ENCODE measurements at places on chromosomes 11 and 22.

- H3K27me3 ChIP-seq, result no peaks in the 10 kb centered on the region
- no peak for DNase-seq
- peaks cover 12% of the 10 kb centered on the region for H3K4me1 ChIP-seq
These were observed 2.5 kb upstream of the LRRC74B start for GRCh38 chr22:21042978-21043859.

DNA sequence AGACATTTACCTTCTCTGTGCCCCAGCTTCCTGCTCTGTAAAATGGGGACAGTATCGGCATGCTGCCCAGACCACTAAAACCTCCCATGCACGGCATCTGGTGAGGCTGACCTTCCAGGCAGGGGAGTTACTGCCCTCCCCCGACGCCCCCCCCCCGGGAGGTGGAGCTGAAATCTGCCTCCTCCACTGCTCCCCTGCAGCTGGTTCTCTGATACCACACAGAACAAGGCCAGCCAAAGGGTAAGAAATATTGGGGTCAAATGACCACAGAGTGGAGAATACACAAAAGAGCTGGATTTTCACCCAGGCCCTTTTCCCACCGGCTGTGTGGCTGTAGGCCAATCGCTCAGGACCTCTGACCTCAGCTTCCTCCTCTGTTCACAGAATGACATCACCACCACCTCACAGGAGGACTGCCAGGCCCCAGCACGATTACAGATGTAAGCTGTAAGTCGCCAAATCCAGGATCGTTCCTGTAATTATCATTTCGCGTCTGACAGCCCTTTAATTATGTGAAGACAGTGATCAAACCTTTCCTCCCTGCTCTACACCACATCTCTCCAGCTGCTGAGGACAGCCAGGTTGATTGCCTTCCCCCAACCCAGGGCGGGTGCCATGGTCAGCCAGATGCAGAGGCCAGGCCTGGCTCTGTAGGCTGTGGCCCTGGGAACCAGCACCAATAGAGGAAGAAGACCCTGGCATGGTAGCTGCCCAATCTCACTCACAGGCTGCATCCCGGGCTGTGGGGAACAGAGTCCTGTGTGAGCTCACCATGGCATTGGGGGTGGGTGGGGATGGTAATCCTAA is 35.7 kb upstream of the KLHL35 start:
- H3K27ac ChIP-seq, result no peak overlapping the region
- no peak overlapping the region for H3K4me3 ChIP-seq
- H3K27me3 ChIP-seq, result no peaks in the 10 kb centered on the region
- no peak for DNase-seq
- H3K4me1 ChIP-seq, result peaks cover 19% of the 10 kb centered on the region

DNA sequence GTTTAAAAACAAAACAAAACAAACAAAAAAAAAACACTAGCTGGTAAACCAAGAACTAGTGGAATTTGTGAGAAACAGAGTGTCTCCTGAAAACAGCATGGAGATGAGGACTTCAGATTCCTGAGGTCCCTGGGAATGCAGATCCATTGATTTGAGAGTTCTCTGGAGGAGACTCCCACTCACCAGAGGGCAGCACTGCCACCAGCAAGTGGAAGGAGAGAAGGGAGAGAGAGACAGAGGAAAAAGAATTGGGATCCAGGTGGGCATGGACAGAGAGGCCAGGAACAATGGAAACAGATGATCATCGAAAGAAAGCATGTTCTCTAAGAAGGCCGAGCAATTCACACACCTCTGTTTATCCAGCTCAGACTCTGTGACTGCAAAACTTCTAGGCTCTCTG is 31.8 kb downstream of the ETS1 start:
- no peak overlapping the region for H3K4me3 ChIP-seq
- H3K36me3 ChIP-seq, result no peaks in the 10 kb centered on the region
- H3K27ac ChIP-seq, result no peak overlapping the region
- peaks cover 8% of the 10 kb centered on the region for H3K4me1 ChIP-seq

DNA sequence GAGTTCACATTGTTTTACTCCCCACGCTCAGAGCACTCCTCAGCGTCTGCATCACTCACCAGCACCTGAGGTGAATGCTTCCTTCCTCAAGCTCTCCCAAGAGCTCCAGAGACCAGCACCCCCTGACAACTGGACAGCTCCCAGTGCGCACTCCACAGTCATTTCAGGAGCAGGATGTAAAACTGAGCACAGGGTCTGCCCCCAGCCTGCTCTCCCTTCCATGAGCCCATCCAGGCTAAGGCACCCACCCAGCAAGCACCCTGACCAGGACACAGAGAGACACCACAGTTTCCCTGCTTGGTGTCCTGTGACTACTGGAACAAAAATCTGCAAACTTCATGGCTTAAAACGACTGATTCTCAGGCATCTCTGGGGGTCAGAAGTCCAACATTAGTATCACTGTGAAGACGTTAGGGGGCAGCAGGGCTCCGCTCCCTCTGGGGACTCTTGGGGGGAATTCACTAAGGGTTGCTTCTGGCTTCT is 3.3 kb downstream of the SCGB1D2 start:
- peak; percentile 41 for DNase-seq
- H3K27ac ChIP-seq, result no peak overlapping the region
- no peaks in the 10 kb centered on the region for H3K4me1 ChIP-seq
- H3K4me3 ChIP-seq, result no peak overlapping the region
- no peaks in the 10 kb centered on the region for H3K36me3 ChIP-seq

GRCh38 chr11:127919206-127920000 is 668.0 kb downstream of the ETS1 start:
- no peaks in the 10 kb centered on the region for H3K36me3 ChIP-seq
- H3K27ac ChIP-seq, result no peak overlapping the region
- no peak for DNase-seq
- H3K4me3 ChIP-seq, result no peak overlapping the region

DNA sequence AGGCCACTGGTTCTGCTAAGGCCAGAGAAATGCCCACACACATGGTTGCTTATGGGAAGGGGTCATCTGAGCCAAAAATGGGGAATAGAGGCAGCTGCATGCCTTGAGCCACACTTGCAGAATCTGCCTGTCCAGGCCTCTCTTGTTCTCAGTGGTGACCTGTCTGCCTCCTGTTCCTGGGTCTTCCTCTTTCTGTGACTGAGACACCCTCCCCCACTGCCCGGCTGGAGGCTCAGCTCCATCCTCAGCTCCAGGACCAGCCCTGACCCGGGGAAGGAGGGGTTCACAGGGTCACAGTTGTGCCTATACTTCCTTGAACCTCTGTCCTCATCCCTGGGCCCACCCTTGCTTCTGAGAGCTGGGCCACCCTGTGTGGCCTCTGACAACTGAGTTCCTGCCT is 52.3 kb downstream of the CSF2RB start:
- no peaks in the 10 kb centered on the region for H3K36me3 ChIP-seq
- no peak for DNase-seq
- no peaks in the 10 kb centered on the region for H3K4me1 ChIP-seq
- H3K4me3 ChIP-seq, result no peak overlapping the region

GRCh38 chr22:21938071-21938822 is 14.4 kb downstream of the PPM1F start:
- H3K27ac ChIP-seq, result peak overlapping the region; percentile 87
- DNase-seq, result peak; percentile 90
- H3K27me3 ChIP-seq, result no peaks in the 10 kb centered on the region
- peaks cover 18% of the 10 kb centered on the region for H3K4me1 ChIP-seq
- H3K4me3 ChIP-seq, result peak overlapping the region; percentile 60
- peaks cover 6% of the 10 kb centered on the region for H3K36me3 ChIP-seq

- H3K36me3 ChIP-seq, result peaks cover 23% of the 10 kb centered on the region
- DNase-seq, result no peak
- H3K27me3 ChIP-seq, result no peaks in the 10 kb centered on the region
- peak within 1 kb of the TSS; percentile 92 for H3K4me3 ChIP-seq
- peak within 1 kb of the TSS; percentile 97 for H3K27ac ChIP-seq
These were observed at the start of gene FCHSD2 for GRCh38 chr11:73142128-73142377. FCHSD2 (minus strand) TSS chr11:73142318; CDS start chr11:73141877, 441 bp downstream.

- H3K27ac ChIP-seq, result no peak overlapping the region
- H3K27me3 ChIP-seq, result no peaks in the 10 kb centered on the region
- H3K36me3 ChIP-seq, result no peaks in the 10 kb centered on the region
These were observed 238.1 kb downstream of the SWAP70 start for GRCh38 chr11:9901943-9902342.

DNA sequence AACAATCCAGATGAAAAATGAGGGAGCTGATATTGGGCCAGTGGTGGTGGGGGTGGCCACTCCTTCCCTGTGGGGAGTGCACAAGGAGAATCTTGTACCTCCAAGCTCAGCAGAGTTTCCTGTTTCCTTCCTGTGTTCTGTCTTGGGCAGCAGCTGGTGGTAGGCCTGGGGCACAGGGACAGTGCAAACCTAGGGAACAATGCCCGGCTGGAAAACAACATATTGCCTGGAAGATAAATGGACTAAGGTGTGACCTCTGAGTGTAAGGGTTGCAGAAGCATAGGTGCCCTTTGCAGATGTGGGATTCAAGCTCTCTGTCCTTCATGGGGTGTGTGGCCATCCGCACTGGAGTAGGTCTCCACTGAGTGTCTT is 5.8 kb upstream of the JAM3 start:
- H3K27ac ChIP-seq, result no peak overlapping the region
- H3K4me1 ChIP-seq, result peaks cover 11% of the 10 kb centered on the region
- no peak overlapping the region for H3K4me3 ChIP-seq

- H3K27ac ChIP-seq, result no peak overlapping the region
- no peak for DNase-seq
- H3K4me3 ChIP-seq, result no peak overlapping the region
- no peaks in the 10 kb centered on the region for H3K27me3 ChIP-seq
- no peaks in the 10 kb centered on the region for H3K36me3 ChIP-seq
These were observed 210.6 kb downstream of the DSCAML1 start for GRCh38 chr11:117586392-117586791.

DNA sequence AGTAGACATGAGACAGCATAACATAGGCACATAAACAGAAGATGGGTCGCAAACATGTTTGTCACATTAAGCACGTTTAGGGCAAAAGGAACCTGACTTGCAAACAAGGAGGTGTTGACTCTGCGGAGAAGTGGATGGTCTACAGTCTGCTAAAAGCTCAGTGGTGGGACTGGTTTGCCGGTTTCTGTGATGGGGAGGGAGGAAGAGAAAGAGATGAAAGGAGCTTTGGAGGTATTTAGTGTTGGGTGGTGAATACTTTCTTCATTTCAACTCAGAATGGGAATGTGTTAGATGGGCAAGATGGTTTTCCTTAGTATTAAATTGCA is 191.4 kb upstream of the SORL1-AS1 start:
- DNase-seq, result no peak
- peaks cover 2% of the 10 kb centered on the region for H3K4me1 ChIP-seq
- no peaks in the 10 kb centered on the region for H3K36me3 ChIP-seq

DNA sequence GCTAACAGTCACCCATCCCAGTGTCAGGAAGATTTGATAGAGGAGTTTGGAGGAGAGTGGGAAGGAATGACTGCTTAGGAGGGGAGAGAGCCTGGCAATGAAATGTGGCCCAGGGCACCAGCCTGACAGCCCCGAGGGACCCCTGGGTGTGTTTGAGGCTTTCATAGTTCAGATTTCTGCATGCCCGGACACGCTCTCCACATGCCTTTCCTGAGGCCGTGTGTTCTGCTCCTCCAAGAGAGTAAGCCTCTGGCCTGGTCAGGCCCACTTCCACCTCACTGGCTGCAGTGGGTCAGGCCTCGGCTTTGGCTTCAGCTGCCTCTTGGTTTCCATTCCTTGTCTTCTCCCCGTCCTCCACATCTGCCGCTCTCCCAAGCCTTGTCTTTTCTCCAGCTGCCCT is 78.4 kb downstream of the C22orf31 start:
- peaks cover 32% of the 10 kb centered on the region for H3K36me3 ChIP-seq
- no peaks in the 10 kb centered on the region for H3K27me3 ChIP-seq
- H3K4me1 ChIP-seq, result peaks cover 10% of the 10 kb centered on the region
- no peak overlapping the region for H3K27ac ChIP-seq
- no peak overlapping the region for H3K4me3 ChIP-seq
- no peak for DNase-seq

DNA sequence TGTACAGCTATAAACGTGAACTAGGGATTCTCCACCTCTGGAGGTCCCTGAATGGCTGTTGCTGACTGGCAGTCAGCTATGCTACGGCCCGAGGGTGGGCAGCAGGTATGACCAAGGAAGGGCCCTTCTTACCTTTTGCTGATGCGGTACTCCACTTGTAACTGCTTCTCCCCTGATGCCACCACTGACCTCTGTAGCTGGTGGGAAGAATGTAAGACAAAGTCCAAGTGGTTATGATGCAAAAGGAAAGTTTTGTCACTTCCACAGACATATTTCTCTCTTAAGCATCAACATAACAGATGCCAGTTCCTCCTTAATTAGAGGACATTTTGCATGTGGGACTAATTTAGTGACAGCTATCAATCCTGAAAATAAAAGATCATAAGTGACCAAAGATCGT is 32.2 kb downstream of the P4HA3 start:
- no peak overlapping the region for H3K27ac ChIP-seq
- no peak for DNase-seq
- no peaks in the 10 kb centered on the region for H3K27me3 ChIP-seq
- no peak overlapping the region for H3K4me3 ChIP-seq

GRCh38 chr11:66617155-66617834 is 865 bp downstream of the RBM14 start:
- no peak for DNase-seq
- H3K4me1 ChIP-seq, result peaks cover 16% of the 10 kb centered on the region
- H3K4me3 ChIP-seq, result peak overlapping the region; percentile 84
- H3K27me3 ChIP-seq, result no peaks in the 10 kb centered on the region
- H3K36me3 ChIP-seq, result peaks cover 8% of the 10 kb centered on the region
- H3K27ac ChIP-seq, result no peak overlapping the region

- H3K27me3 ChIP-seq, result no peaks in the 10 kb centered on the region
- H3K4me1 ChIP-seq, result peaks cover 4% of the 10 kb centered on the region
- DNase-seq, result no peak
- no peak overlapping the region for H3K27ac ChIP-seq
These were observed 726.7 kb downstream of the METTL15 start for GRCh38 chr11:28834877-28835276.

GRCh38 chr22:20024650-20025397 is 3.9 kb downstream of the TANGO2 start:
- H3K4me1 ChIP-seq, result peaks cover 5% of the 10 kb centered on the region
- no peak for DNase-seq
- H3K4me3 ChIP-seq, result no peak overlapping the region
- H3K36me3 ChIP-seq, result no peaks in the 10 kb centered on the region

GRCh38 chr11:103067118-103067517 is 24.8 kb downstream of the DCUN1D5 start:
- no peak for DNase-seq
- peaks cover 2% of the 10 kb centered on the region for H3K4me1 ChIP-seq
- no peaks in the 10 kb centered on the region for H3K27me3 ChIP-seq
- no peak overlapping the region for H3K4me3 ChIP-seq

GRCh38 chr22:30175690-30176288 is 70.8 kb downstream of the LIF start:
- H3K36me3 ChIP-seq, result no peaks in the 10 kb centered on the region
- DNase-seq, result no peak
- H3K27ac ChIP-seq, result no peak overlapping the region

GRCh38 chr11:118430956-118431355 is 5.3 kb upstream of the KMT2A start:
- peaks cover 2% of the 10 kb centered on the region for H3K4me1 ChIP-seq
- H3K27ac ChIP-seq, result no peak overlapping the region
- no peaks in the 10 kb centered on the region for H3K36me3 ChIP-seq
- no peak overlapping the region for H3K4me3 ChIP-seq

- no peaks in the 10 kb centered on the region for H3K27me3 ChIP-seq
- no peak overlapping the region for H3K4me3 ChIP-seq
- no peak overlapping the region for H3K27ac ChIP-seq
- no peaks in the 10 kb centered on the region for H3K4me1 ChIP-seq
- H3K36me3 ChIP-seq, result no peaks in the 10 kb centered on the region
These were observed 26.4 kb upstream of the FAT3 start for GRCh38 chr11:92198268-92198667.

All from neuronal stem cell (in vitro differentiated cells).